ENCODE measurements at places on chromosomes 2 and 18.

- DNase-seq = peak; percentile 77
Observed at GRCh38 chr2:197360744-197361156, 50.2 kb upstream of the ANKRD44 start.

DNA sequence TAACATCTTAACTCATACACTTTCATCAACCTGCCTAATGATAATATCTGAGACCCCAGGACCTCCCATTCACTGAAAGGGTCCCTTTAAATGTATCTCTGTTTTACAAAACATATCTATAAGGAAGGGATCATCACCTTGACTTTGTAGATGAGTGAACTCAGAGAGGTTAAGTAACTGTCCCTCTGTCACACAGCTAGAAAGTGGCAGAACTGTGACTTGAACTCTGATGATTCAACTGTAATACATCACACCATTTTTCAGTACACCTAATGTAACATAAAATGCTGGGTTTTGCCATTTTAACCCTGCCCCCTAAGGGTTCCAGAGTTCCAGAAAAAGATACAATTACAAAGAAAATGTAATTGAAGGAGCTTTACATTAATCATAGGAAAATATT is 234.6 kb downstream of the ZEB2 start:
- no peak for DNase-seq

- no peak for DNase-seq
Observed at GRCh38 chr18:51273437-51273836, 76.0 kb upstream of the MEX3C start.

- peak; percentile 68 for DNase-seq
Observed at GRCh38 chr2:17912266-17912691, 33.8 kb downstream of the KCNS3 start.

- no peak for DNase-seq
Observed at GRCh38 chr2:230441227-230441897, 25.4 kb downstream of the SP100 start.

- peak; percentile 100 for DNase-seq
Observed at GRCh38 chr2:139790807-139791752, 1010.9 kb upstream of the NXPH2 start.

DNA sequence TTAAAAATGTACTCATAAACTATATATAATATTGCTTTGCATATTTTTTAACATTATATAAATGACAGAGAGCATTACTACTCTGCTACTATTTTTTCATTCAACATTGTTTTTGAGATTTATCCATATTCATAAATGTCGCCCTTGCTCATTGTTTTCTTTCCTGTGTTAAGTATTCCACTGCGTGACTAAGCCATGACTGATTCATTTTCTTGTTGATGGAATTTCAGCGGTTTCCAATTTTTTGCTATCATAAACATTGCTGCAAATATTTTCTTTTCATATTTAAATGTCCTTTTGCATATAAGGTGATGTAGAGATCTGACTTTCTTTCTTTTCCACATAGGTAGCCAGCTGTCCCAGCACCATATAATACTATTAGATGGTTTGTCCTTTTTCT is 57.6 kb downstream of the SFXN5 start:
- no peak for DNase-seq

- DNase-seq = no peak
Observed at GRCh38 chr2:172938713-172939375, 136.8 kb upstream of the MAP3K20 start.

DNA sequence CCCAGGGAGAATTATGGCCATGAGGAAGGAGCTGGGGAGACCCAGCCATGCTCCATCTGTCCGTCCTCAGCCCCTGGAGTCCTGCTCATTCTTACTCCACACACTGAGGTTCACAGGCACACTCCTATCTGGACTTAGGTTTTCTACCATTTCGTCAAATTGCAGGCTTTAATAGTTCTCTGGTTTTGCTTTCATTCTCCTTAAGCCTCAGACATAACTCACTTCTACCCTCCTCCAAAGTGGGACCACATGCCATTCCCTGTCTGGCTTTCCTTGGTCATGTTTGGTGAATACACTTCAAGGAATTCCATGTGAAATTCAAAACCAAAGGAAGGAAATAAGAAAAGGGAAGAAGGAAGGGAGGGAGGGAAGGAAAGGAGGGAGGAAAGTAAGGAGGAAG is 115.7 kb downstream of the CMPK2 start:
- DNase-seq = no peak

DNA sequence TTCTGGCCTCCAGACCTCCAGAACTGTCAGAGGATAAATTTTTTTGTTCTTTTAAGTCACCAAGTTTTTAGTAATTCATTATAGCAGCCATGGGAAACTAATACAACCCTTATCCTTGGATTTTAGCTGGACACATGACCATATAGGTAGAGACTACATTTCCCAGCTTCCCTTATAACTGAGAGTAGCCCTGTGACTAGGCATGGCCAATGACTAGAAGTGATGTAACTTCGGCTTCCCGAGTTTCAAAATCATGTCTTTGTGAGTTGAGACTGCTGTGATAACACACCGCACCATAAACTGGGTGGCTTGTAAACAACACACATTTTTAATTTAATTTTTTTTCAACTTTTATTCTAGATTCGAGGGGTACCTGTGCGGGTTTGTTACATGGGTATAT is 134.0 kb upstream of the SERTAD2 start:
- DNase-seq = no peak

DNA sequence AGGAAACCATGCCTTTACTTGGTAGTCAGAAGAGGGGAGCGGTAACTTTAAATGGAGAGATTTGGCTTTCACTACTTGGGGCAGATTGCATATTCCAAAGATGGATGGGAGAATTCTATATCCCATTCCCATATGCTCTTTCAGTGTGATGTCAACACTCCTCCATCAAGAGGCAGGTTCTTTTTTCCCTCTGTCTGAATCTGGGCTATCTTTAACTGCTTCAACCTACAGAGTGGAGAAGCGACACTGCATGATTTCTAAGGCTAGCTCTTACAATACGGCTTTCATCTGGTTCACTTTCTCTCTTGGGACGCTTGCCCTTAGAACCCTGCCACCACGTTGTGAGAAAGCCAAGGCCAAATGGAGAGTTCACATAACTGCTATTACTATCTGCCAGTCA is 34.4 kb downstream of the SKA1 start:
- no peak for DNase-seq

All from NCI-H69 (cell line).